ENCODE measurements at places on chromosomes 5 and 9.

GRCh38 chr9:123834889-123835562 is 94.9 kb downstream of the DENND1A start:
- no peak for DNase-seq

- no peak for DNase-seq
Observed at GRCh38 chr5:22593592-22593991, 259.6 kb downstream of the CDH12 start.

- no peak for DNase-seq
Observed at GRCh38 chr9:18357321-18357720, 116.6 kb upstream of the ADAMTSL1 start.

DNA sequence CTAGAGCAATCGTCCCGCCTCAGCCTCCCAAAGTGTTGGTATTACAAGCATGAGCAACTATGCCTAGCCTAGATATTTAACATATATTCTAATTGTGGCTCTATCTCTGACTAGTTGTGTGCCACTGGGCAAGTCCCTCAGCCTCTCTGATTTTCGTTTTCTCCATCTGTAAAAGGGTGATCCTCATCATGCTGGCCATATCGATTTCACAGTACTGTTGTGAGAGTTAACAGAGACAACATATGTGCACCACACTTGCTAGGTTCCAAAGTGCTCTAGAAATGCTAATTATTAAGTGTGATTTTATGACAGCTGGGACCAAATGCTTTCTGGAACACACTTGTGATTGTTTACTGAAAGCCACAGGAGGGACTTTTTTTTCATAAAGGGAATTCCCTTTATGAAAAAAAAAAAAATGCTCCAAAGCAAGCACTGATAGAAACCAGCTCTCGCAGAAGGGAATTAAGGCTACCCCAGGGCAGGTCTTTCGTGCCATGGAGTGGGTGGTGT is 78.5 kb upstream of the EPB41L4B start:
- DNase-seq: no peak

DNA sequence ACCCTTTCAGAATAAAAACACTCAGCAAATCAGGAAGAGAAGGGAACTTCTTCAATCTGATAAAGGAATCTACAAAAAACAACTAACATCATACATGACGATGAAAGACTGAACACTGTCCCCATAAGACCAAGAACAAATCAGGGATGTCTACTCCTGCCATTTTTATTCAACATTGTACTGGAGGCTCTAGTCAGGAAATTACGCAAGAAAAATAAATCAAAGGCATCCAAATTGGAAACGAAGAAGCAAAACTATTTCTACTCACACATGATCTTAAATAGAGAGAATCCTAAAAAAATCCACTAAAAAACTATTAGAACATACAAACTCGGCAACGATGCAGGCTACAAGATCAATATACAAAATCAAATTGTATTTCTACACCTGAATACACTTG is 42.3 kb downstream of the IPPK start:
- DNase-seq: no peak

DNA sequence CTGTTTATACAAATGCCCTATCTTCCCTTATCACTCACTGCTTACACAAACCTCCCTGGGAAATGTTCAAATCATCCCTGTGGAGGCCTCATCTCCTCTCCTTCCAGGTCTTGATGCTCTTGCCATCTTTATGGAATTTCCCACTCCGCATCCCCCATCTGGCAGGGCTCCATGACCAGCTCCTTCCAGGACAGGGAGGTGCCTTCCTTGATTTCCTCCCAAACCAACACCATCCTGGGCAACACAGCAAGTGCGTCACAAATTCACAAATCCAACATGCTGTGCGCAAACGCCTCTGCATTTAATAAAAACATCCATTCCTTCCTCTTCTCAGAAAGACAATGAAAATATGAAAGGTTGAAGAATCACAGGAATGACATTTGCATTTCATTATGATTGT is 51.7 kb downstream of the EPB41L4A start:
- no peak for DNase-seq

- DNase-seq: no peak
Observed at GRCh38 chr9:72734631-72735030, 213.2 kb downstream of the TMC1 start.

DNA sequence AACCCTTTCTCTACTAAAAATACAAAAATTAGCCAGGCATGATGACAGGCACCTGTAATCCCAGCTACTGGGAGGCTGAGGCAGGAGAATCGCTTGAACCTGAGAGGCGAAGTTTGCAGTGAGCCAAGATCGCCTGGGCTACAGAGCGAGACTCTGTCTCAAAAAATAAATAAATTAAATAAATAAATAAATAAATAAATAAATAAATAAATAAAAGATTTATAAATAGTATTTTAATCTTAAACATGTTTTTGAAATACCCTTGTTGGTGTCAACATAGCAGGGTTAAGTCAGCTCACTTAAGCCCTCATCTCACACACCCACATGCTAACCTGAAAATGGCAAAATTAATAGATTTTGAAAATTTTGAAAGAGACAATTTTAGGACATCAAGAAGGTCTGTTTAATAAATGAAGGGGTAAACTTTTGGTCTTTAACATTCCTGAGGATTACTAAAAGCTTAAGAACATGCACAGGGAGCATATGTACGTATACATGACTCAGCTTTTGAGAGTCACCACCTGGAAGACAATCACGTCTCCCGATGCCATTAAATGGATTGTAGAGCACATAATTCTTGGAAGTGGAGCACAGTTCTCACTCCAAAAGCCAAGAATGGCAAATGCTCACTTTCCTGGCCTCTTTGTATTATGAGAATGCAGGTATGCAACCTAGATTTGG is 202.5 kb downstream of the GDNF start:
- DNase-seq: no peak

GRCh38 chr9:69023650-69024049 is 9.7 kb upstream of the PRKACG start:
- DNase-seq: no peak

GRCh38 chr9:135890190-135891026 is 16.9 kb downstream of the CAMSAP1 start:
- no peak for DNase-seq

DNA sequence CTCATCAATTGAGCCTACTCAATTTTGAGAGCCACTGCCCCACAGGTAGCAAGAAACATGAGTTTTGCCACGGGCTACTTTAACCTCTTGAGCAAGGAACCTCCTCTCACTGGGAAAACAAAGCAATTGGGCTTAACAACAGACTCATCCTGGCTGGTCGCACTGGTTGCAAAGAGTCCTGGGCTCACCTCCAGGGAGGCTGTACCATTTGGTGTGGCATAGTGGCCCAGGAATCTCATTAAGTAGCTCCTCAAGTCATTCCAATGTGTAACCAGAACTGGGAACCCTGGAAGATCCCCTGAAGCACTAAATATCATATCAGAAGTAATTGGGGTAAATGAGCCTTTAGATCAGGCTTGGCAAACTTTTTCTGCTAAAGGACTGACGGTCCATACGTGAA is 78.5 kb downstream of the MYO10 start:
- no peak for DNase-seq

DNA sequence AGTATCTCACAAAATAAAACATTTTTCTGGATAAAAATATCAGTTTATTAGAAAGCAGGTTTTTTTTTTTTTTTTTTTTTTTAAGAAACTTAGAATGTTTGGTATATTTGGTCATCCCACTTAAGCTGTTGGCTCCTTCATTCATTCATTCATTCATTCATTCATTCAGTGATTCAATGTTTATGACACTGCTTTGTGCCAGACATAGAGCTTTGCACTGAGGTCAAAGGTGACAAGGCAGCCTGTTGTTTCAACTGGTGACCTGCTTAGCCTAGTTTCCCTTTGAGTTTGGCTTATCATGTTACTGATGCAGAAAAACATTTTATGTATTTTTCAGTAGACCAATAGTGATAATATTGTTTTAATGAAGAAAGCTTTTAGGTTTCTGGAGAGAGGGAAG is 23.5 kb downstream of the CPEB4 start:
- no peak for DNase-seq

GRCh38 chr5:96203761-96204160 is 229.3 kb downstream of the PCSK1 start:
- DNase-seq: no peak

GRCh38 chr9:128503870-128504269 is 649 bp upstream of the GLE1 start:
- DNase-seq: no peak

Data from stimulated activated CD8-positive, alpha-beta memory T cell treated with anti-CD3 and anti-CD28 coated beads, Interleukin-15, amount 100 ng/mL, for 24 hours (primary cell).